ENCODE measurements at places on chromosomes 1 and 21. TPM values are rescaled to one million over a fixed set of nuclear protein-coding genes. Genes with fewer than 3 reads are reported as not detected.
A peak's percentile ranks its signal among the peaks of the same experiment; 100 is the strongest.

Gene CENPL
- total RNA-seq, result 1.5 TPM

Gene FGR
- total RNA-seq, result 19.8 TPM

DNA sequence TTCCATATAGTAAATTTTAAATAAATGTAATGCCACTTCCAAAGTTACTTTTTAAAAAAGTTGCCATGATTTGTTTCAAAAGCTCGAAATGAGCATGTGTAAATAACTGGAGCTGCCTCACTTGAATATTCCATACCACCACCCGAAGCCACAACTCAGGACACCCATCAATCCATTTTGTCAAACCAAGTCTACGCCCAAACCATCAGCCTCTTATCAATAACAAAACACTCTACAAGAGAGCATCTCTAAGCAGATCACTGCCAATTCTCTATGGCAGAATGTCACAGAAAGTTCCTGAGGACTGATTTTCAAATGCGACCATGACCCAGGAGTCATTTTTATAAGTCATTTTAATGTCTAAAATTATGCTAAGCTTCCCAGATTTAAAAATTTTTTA is 4.5 kb downstream of the HNRNPR start:
- H3K27ac ChIP-seq, result no peak overlapping the region
- H3K4me1 ChIP-seq, result peaks cover 56% of the 10 kb centered on the region
- no peaks in the 10 kb centered on the region for H3K27me3 ChIP-seq
- no peak for DNase-seq

GRCh38 chr21:45670731-45671130 is 27.2 kb downstream of the PCBP3 start:
- H3K4me1 ChIP-seq, result no peaks in the 10 kb centered on the region
- H3K36me3 ChIP-seq, result no peaks in the 10 kb centered on the region
- no peaks in the 10 kb centered on the region for H3K27me3 ChIP-seq
- DNase-seq, result no peak

- no peaks in the 10 kb centered on the region for H3K4me1 ChIP-seq
- no peaks in the 10 kb centered on the region for H3K27me3 ChIP-seq
- no peak overlapping the region for H3K4me3 ChIP-seq
- DNase-seq, result no peak
These were observed 176.8 kb upstream of the USP25 start for GRCh38 chr21:15552914-15553494.

GRCh38 chr1:24919791-24920532 is 10.1 kb downstream of the RUNX3 start:
- H3K36me3 ChIP-seq, result no peaks in the 10 kb centered on the region
- H3K4me3 ChIP-seq, result no peak overlapping the region
- no peak overlapping the region for H3K27ac ChIP-seq
- peaks cover 3% of the 10 kb centered on the region for H3K27me3 ChIP-seq
- DNase-seq, result peak; percentile 75
- no peaks in the 10 kb centered on the region for H3K4me1 ChIP-seq

DNA sequence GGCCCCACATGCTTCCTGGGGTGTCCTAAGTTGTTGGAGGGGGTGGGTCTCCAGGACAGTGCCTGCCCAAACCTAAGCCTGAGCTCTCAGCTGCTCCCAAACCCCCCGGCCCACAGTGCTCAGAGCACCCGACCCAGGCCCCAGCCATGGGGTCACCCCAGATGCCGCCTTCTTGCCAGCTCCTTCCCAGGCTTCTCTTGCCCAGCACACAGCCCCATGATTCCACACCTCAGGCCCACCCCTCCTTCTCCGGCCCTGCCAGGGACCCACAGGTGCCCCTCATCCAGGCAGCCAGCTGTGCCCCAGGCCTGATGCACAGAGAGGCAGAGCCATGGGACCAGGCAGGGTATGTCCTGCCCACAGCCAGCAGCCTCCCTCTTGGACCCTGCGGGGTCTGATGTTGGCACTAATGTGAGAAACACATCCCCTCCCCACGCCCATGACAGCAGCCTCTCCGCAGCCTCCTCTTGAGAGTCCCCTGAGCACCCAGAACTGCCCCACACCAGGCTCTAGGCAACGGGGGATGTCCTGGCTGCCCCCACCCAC is 4.9 kb downstream of the WNT9A start:
- H3K4me1 ChIP-seq, result no peaks in the 10 kb centered on the region
- no peaks in the 10 kb centered on the region for H3K36me3 ChIP-seq
- no peak overlapping the region for H3K27ac ChIP-seq
- no peak overlapping the region for H3K4me3 ChIP-seq
- no peaks in the 10 kb centered on the region for H3K27me3 ChIP-seq
